Uterus (tissue), 4 donors: ENCODE measurements at places on chromosomes 1 and 21.

GRCh38 chr1:178344513-178345091, 152.2 kb downstream of the CLEC20A start:
- no peak for DNase-seq

DNA sequence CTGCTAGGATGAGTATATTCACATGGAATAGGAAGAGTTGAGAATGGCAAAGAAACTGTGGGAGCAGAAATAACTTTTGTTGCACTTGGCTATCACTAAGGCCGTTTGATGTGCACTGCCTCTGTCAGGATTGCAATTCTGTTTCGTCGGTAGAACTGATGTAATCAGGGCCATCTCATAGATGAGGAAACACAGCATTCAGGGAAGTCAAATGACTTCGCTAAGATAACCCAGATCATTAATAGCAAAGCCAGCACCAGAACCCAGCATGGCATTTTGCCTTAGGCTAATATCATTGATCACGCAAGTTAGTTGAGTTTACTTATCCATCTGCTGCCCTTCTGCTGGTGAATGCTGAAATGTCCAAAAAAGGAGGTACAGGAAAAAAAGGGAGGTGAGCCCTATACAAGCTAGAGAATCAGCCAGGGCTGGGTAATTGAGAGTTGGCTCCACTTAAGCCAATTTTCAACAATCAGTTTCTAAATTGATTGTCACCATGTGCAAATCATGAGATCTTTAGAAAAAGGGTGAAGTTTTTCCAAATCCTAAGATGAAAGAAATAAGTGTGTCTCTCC, 7.6 kb downstream of the RASSF5 start:
- no peak for DNase-seq

DNA sequence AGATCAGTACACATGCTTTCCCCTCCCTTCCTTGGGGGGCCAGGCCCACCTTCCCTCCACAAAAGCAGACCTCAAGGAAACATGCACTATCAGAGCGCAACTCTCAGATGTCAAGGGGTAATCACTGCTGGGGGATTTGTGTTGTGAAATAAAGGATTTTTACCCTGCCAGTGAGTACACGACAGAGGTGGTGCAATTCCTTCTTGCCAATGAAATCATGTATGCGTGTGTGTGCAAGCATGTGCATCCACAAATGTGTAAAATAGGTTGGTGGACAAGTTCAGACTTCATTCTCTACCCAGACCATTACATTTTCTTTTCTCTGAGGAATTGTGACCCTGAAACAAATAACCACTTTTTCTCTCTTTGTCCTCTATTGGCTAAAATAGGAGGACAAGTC, 9.8 kb upstream of the NOS1AP start:
- DNase-seq = no peak

GRCh38 chr1:205365945-205366463, 9.3 kb upstream of the KLHDC8A start:
- DNase-seq = no peak

DNA sequence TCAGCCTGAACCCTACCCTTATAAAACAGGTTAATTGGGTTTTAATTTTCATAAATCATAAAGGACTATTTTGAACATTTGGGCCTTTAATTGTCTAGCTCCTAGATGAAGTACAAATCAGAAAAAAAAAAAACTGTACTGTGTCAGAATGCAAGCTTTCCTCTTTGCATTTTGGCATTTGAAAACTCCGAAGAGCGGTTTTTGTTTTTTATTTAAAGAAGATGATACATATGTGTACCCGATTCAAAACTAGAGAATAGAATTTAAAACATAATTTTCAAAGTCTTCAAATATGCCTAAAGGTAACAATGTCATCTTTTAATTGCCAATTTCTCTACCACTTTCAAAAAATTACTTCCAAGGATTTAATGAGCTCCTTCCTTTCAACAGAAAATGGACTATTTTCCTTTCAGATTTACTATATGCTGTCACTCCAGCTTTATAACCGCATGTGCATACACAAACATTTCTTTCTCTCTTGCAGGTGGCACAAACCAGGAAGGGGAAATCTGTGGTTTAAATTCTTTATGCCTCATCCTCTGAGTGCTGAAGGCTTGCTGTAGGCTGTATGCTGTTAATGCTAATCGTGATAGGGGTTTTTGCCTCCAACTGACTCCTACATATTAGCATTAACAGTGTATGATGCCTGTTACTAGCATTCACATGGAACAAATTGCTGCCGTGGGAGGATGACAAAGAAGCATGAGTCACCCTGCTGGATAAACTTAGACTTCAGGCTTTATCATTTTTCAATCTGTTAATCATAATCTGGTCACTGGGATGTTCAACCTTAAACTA, 33.7 kb downstream of the MRPL39 start:
- no peak for DNase-seq

- peak; percentile 79 for DNase-seq
These were observed at the start of gene S100A10 for GRCh38 chr1:151993734-151994496. Gene S100A10, minus strand, starts transcription at chr1:151993859. Its CDS starts 7,629 bp downstream, at chr1:151986230.

DNA sequence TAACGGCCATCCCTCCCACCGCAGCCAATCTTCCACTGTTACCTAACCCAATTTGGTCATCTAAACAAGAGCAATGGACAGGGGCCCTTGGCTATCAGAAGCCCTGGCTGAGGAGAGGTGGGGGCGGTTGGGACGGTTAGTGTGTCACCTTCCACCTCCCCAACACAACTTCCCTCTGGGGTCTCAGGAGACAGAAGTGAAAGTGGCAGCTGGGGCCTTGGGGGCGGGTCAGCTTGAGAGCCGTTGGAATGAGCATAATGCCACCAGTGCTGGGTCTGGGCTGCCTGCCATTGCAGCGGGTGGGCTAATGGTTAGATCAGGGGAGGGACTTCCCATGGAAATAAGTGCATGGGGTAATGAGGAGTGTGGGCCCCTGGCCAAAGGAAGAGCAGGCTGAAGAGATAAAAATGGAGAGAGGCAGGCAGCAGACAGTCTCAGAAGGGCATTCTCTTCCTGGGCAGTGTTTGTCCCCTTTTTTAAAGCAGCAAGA, 7.9 kb downstream of the MEF2D start:
- DNase-seq = no peak

DNA sequence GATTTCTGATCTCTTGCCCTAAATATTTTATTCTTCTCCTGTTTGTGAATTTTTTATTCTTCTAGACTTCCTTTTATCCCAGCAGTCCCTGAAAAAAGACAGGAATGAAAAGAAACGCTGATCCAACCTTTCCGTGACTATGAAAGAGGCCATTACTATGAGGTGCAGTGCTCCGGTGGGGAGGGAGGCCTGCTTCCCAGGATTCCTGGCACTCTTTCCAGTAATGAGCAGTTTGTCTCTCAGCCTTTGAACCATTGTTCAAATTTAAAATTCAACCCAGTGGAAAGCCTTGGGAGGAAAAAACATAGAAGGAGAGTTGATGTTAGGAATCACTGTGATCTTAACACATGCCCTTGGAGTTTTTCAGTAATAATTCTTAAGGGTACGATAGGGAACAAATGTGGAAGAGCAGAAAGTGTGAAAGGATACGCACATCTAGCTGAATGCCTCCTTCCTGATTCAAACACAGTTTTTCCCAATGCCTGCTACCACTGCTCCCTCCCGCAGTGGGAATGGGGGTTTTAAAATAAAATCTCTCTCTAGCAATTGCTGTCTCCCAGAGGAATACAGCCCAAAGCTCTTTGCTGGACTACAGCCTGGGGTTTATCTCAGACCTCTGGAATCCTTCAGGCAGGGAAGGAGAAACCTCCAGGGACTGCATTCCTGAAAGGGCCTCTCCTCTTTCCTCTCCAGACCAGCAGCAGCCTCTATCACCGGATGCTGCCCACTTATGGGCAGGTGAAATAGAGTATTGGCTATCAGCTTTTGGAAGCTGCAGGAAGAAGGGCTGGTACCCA, 6.1 kb downstream of the IER5 start:
- peak; percentile 69 for DNase-seq

DNA sequence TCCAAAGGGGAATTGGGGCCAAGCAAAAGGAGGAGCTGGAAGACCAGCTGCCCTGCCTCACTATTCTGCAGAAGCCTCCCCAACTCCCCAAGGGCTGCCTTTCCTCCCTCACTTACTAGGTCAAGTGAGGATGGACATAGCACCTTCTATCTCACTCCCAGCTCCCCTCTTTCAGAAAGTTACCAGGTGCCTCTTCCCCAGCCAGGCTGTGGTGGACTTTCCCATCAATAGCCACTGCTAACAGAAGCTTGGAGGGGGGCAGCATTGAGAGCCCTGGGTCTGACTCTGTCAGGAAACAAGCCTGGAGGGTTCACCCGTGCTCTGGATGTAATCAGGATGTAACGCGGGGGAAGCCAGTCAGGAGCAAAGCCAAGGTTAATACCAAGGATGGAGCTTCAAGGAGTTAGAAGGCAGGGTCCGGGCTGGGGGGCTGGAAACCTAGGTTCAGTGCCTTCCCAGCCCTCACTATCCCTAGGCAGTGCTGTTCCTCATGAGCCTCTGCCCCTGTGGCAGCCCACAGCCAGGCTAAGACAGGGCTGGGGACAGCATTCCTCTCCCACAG, 127.8 kb upstream of the NGF start:
- no peak for DNase-seq

DNA sequence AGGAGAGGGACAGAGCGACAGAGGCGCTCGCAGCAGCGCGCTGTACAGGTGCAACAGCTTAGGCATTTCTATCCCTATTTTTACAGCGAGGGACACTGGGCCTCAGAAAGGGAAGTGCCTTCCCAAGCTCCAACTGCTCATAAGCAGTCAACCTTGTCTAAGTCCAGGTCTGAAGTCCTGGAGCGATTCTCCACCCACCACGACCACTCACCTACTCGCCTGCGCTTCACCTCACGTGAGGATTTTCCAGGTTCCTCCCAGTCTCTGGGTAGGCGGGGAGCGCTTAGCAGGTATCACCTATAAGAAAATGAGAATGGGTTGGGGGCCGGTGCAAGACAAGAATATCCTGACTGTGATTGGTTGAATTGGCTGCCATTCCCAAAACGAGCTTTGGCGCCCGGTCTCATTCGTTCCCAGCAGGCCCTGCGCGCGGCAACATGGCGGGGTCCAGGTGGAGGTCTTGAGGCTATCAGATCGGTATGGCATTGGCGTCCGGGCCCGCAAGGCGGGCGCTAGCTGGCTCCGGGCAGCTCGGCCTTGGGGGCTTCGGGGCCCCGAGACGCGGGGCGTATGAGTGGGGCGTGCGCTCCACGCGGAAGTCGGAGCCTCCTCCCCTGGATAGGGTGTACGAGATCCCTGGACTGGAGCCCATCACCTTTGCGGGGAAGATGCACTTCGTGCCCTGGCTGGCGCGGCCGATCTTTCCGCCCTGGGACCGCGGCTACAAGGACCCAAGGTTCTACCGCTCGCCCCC, at the start of the genes CYB5RL and MRPL37:
Gene CYB5RL, minus strand, starts transcription at position 266 of the 754 bp plus-strand sequence. CDS start 4,414 bp downstream, outside the sequence.
Gene MRPL37, plus strand, starts transcription at position 403 of the 754 bp plus-strand sequence. Its CDS starts 77 bp downstream, at position 480.
- DNase-seq = peak; percentile 95

GRCh38 chr1:228736844-228737445, 1.7 kb downstream of the RHOU start:
- no peak for DNase-seq

DNA sequence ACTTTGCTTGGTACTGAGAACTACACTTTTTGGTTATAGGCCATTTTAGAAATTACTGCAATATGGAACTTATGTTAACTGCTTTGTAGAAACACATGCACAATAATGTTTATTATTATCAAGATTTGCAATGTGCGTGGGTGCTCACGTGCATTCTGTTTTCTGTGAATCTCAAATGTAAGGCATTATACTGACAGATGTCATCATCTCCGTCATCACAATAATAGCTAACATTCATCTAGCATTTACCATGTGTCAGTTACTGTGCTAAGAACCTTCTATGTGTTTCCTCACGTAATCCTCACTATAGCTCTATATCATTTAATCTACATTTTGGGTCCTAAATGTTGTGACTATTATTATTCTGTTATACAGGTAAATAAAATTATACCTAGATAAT, 1214.8 kb upstream of the ADGRL4 start:
- no peak for DNase-seq

DNA sequence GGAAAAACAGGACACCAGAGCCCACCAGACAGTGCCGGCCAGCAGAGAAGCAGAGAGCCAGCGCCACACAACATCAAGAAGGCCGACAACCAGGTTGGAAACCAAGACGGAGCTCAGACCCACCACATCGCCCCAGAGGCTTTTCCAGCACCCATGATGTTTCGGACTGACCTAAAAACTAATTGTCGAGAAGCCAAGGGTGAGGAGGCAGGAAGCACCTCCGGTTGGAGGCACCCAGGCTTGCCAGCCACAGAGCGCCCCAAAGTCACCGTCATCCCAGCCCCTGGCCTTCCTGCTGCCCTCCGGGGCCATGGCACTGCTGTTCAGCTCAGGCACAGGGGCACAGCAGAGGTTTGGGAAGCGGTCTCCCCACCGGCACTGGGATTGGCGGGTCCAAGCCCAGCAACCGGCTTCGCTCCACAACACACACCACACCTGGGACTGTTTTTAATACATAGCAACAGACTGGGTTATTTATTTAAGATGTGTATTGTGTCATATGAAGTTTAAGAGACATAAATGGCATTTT, 67.2 kb downstream of the SLC37A1 start:
- DNase-seq = peak; percentile 5

GRCh38 chr1:162548170-162548569, 13.4 kb upstream of the UAP1 start:
- peak; percentile 62 for DNase-seq

DNA sequence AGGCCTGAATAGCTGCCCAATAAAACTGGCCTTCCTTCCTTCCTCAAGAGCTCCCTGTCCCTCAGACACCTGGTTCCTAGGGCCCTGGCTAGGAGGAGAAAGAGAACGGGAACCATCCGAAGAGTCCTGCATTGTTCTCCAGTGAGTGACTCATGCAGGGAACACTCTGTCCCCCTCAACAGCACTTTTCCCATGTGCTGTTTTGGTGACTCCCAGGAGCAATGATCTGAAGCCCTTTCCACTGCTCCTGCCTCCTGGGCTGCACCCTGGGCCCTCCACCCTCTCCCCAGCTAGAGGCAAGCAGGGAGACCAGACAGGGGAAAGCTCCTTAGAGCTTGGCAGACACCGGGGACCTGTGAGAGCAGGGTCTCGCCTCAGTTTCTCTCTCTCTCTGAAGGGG, 18.9 kb downstream of the TNNT2 start:
- no peak for DNase-seq

GRCh38 chr1:9182784-9183257, 51.8 kb upstream of the H6PD start:
- DNase-seq = no peak

DNA sequence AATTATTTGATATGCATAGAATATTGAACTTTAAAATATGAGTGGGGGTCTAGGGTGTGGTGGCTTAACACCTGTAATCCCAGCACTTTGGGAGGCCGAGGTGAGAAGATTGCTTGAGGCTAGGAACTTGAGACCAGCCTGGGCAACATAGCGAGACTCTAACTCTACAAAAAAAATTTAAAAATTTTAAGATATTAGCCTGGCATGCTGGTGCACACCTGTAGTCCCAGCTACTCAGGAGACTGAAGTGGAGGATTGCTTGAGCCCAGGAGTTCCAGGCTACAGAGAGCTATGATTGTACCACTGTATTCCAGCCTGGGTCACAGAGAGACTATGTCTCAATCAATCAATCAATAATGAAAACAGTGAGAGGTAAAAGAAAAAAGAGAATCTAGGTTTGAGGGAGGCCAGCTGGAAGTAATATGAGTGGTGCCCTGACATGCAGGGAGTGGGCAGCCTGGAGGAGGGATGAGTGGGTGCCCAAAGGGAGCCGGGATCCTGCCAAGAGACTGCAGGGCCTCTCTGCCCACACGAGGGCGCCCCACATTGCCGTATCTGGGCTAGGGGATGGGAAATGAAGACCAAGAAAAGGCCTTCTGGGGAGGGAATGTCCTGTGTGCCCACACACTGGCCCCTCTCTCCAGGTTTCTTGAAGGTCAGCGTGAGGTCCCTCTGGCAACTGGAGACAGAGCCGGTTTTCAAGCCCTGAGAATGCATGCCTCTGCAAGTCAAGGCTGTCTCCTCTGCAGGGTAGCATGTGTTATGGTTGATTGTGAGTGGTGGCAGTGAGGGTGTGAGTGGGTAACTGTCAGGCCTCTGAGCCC, 93.9 kb upstream of the PPM1J start:
- DNase-seq = peak; percentile 45

GRCh38 chr21:25421321-25422028, 185.8 kb downstream of the MRPL39 start:
- no peak for DNase-seq
